ENCODE measurements at places on chromosomes 2 and 18.

GRCh38 chr2:42846026-42846425, 53.6 kb upstream of the HAAO start:
- DNase-seq = peak; percentile 5

DNA sequence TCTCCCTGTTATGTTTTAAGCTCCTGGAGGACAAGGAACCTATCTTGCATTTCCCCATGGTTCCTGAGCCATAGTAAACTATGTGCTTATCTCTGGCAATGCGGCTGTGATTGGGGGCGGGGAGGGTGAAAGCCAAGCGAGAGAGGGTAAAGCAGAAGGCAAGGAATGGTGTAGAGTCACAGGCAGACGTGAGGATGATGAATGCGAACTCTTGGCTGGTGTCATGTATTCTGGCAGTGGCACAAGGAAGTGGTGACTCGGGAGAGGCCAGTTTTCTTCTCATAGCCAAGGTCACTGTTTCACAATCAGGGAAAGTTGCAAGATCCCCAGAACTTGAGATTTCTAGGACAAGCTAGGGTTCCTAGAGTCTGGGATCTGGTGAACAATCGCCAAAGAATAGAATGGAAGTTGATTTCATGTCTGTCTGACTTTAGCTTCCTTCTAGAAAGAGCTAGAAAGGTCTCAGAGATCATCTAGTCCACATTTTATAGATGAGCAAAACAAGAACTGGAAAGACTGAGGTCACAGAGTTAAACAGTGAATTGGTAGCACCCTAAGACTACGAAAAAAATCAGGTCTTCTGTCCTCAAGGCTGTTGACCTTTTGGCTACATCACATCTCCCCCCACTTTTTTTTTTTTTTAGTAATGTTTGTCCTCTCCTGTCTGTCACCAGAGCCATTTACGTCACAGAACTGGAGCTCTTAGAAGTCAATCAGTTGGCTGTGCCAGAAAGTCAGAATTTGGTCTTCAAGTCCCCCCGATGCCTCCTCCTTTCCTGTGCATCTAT, 137.0 kb downstream of the BCL11A start:
- no peak for DNase-seq

DNA sequence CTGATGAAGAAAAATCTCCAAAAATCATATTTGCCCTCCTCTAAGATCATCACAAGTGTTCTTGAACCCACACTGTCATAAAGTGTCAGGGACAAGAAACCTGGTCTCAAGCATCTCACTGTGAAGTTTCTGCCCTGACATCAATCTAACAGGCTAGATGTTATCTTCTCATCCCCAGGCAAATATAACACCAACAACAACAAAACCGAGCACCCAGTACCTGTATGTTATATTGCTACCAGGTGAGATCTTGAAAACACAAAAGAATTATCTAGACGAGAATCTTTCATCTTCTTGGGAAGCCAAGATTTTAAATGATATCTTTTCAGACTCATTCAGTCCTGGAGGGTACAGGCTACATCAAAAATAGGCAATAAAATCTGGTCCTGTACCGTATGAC, 8.8 kb upstream of the MAP4K3 start:
- no peak for DNase-seq

DNA sequence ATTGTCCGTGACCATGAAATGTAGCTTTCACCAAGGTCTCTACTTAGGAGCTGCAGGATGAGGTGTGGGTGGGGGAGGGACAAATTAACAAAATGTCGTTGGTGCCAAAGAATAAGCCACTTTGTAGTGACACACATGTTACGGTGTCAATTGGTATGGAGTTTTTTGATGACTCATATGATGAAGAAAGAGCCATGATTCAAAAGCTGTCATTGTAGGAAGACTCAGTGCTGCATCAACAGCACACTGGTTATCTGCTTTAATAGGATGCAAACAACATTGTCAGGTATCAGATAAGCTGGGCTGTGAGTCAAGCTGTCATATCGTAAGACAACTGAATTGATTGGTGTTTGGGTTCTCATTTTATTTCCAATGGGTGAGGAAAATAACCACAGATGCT, 36.6 kb upstream of the BOD1L2 start:
- DNase-seq = no peak

DNA sequence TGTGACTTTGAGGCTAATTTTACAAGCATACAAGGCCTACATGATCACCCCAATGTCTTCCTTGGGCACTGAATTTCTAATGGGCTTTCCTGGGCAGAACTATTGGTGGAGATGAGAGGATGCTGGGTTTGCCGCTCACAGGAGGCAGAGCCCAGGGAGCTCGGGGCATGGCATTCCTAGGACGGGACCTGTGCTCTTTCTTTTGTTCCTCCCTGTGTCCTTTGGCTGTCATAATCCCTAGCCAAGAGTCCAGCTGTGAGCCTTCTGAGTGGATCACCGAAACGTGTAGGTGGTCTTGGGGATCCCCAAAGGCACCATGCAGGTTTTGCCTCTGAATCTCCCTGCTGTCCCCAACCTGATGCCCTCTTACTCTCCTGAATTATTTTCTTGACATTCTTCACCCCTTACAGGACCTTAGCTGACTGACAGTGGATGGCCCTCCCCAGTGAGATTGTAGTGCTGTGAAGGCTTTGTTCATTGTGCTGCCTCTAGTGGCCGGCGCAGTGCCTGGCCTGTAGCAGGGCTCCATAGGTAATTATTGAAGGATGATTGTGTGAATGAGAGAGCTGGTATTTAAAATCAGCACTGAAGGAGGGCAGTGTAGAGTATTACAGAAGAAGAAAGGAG, 221.9 kb downstream of the ZNF407 start:
- no peak for DNase-seq

DNA sequence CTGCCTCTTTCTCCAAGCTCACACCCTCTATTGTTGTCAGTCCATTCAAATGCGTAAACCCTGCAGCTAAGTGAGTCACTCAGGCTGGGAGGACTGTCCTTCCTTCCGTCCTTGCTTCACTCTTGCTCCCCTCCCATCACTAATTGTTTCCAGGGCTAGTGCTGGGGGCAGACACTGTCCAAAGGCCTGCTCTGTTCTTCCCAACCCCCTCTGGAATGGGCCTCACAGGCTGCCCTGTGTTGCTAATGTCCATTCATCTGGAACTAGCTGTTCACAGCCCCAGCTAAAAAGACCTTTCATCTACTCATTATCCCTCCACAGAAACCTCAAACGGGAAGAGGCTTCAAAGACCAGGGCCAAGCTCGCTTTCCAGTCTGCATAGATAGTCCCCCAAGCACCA, 31.9 kb upstream of the NRP2 start:
- no peak for DNase-seq

GRCh38 chr18:10086458-10087210, 172.8 kb downstream of the VAPA start:
- no peak for DNase-seq

- no peak for DNase-seq
These were observed 74.4 kb downstream of the MEIS1 start for GRCh38 chr2:66509326-66509811.

GRCh38 chr2:192148241-192148619, 46.5 kb downstream of the TMEFF2 start:
- no peak for DNase-seq

DNA sequence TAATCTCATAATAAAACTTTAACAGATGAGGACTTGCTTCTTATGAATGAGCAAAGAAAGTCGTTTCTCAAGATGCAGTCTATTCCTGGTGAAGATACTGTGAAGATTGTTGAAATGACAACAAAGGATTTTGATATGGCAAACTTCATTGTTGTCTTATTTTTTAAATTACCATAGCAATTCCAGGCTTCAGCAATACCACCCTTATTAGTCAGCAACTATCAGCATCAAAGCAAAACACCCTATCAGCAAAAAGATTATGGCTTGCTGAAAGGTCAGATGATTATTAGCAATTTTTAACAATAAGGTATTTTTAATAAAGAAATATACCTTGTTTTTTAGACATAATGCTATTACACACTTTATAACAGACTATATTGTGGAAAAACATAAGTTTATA, 88.3 kb downstream of the COL5A2 start:
- DNase-seq = no peak

GRCh38 chr2:146385031-146385430, 1459.8 kb upstream of the ACVR2A start:
- no peak for DNase-seq

- no peak for DNase-seq
These were observed 85.0 kb downstream of the MAP3K20 start for GRCh38 chr2:173160618-173161017.

GRCh38 chr18:80244956-80245730, 2.2 kb downstream of the PARD6G start:
- DNase-seq = no peak

DNA sequence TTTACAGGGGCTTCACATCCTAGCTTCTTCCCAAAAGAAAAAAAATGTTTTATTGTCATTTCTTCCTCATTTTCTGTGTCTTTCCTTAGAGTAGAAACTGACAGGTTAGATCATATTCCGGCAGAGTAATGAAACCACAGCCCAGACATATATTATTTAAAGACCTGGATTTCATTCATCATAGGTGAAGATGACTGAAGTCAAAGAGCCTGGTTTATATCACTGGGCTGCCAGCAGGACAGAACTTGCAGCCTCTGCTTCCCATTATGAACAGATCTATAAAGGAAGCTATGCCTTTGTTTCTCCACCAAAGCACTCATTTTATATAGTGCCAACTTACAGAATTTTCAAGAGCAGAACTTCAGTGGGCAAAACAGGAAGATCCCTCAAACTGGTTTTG, 137.9 kb downstream of the METTL4 start:
- no peak for DNase-seq

GRCh38 chr2:9796056-9797010, 46.9 kb upstream of the TAF1B start:
- no peak for DNase-seq

DNA sequence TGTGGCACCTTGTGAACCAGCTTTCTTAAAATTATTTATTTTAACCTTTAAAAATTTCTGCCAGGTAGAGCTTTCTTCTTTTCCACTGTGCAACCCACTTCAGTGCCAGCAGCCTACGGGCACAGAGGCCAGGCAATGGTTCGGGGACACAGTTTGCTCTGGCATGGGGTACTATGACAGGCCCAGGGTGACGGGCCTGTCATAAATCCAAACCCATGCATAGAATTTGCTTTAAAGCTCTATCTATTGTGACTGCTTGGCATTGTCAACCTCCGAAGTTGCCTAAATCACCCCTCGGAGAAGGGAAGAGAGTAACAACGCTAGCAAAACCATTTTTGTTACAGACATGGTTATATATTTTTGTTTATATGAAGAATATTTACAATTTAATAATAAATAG, 1.5 kb downstream of the ODC1 start:
- no peak for DNase-seq

DNA sequence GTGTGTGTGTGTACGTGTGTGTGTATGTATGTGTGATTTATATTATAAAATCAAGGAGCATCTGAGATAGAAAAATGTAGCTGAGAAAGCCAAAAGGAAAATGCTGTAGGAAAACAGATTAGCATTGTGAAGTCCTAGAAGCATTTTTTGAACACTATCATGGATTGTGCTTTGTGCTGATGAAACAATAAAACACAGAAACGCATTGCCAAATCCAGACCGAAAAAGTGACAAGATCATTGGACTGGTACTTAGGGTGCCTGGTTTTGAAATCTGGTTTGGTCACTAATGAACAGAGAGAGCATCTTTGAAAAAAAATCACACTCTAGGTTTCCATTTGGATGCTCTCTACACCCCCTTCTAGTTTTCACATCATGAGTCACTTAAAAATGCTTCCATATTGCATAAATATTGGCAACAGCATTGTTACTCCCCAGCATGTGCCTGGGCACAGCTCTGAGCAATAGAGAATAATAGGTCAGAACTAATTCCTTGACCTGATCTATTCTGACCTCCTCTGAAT, 214.6 kb upstream of the LRRTM1 start:
- no peak for DNase-seq

- DNase-seq = no peak
These were observed 53.6 kb upstream of the RFX8 start for GRCh38 chr2:101528501-101528900.

DNA sequence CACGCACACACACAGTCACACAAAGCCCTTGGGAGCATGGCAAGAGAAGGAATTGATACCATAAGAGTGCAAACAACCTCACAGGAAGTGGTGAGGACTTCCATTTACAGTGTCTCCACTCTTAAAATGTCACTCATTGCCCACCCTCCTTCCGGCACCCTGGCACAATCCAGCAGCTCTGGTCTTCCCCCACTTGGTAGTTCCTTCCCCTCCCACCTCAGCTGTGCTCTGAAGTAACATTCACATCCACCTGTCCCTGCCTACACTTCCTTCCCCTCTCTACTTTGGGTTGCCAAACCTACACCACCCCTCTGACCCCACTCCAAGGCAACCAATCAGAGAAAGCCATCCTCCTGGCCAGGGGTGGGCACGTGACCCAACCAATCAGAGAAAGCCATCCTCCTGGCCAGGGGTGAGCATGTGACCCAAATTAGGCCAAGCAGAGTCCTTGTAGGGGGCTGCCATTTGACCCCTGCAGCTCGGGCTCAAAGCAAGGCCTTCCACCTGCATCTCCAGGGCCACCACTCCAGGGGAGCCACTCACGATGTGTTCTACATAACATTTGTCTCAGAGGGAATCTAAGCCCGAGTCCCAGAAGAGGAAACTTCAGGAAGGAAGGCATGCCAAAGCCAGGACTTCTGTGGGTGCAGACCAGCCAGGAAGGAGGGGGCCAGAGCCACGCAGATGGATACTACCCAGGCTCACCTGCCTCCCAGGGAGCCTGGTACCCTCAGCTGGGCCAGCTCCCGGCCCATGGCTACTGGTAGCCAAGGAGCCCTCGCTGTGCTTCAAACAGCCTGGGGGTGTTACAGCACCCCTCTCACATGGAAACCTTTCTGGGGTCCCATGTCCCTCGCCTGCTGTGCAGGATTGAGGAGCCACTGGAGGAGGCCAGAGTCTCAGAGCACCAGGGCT, 21.2 kb downstream of the CYP26B1 start:
- no peak for DNase-seq

- DNase-seq = no peak
These were observed 4.7 kb upstream of the ZNF516 start for GRCh38 chr18:76499637-76500340.

GRCh38 chr2:169768262-169768995, 30.2 kb upstream of the SSB start:
- DNase-seq = no peak

DNA sequence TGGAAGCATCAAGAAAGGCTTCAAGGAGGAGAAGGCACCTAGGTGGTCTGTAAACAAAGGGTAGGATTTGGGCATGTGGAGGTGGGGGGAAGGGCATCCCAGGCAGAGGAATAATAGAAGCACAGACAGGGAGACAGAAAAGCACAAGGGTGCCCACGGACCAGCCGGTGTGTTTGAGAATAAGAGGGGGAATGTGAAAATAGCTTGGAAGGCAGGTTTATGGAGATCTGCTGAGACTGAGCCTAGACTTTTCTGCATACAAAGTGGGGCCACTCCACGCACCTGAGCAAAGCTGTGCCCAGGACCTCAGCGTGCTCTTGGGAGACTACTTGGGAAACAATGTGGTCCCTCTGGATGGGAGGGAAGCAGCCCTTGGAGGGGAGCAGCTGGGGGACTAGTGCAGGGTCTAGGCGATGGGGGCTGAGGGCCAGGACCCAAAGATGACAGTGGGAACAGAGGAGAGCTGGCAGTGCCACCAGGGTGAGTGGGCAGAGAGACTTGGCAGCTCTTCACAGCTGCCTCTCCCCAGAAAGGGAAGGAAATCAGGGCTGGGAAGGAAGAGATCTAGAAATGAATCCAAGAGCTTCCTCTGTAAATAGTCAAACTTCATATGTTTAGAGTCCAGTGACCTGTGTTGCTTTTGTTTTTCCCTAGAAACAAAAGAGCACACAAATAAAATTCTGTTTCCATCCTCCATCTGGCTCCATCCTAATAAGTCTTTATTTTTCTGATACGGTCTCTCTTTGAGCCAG, 110.7 kb upstream of the SMAD7 start:
- DNase-seq = no peak

- DNase-seq = no peak
These were observed 137.6 kb downstream of the CERS6 start for GRCh38 chr2:168593713-168594112.
